Activated CD8-positive, alpha-beta memory T cell treated with anti-CD3 and anti-CD28 coated beads for 4 hours (primary cell): ENCODE measurements at places on chromosomes 6 and 20.
A peak's percentile ranks its signal among the peaks of the same experiment; 100 is the strongest.

DNA sequence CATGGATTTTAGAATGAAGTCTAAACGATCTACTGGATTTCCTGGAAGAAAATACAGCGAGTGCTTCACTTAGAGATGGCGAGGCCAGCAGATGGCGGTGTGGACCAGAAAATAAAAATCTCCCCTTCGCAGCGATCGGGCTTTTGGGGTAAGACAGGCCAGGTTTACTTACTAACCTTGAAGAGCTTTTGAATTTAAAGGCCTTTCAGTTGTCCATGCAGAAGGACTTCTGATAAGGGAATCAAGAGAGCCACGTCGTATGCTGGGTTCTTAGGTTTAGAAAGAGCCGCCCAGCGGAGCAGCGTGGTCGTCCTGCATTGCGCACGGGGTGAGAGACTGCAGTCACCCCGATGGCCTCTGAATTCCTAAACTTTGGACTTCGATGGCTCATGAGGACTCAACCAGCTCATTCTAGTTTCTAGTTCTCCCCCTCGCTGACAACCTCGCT, 125.2 kb upstream of the RALGAPA2 start:
- DNase-seq: no peak

GRCh38 chr6:156980948-156981347, 203.8 kb downstream of the ARID1B start:
- DNase-seq: no peak

DNA sequence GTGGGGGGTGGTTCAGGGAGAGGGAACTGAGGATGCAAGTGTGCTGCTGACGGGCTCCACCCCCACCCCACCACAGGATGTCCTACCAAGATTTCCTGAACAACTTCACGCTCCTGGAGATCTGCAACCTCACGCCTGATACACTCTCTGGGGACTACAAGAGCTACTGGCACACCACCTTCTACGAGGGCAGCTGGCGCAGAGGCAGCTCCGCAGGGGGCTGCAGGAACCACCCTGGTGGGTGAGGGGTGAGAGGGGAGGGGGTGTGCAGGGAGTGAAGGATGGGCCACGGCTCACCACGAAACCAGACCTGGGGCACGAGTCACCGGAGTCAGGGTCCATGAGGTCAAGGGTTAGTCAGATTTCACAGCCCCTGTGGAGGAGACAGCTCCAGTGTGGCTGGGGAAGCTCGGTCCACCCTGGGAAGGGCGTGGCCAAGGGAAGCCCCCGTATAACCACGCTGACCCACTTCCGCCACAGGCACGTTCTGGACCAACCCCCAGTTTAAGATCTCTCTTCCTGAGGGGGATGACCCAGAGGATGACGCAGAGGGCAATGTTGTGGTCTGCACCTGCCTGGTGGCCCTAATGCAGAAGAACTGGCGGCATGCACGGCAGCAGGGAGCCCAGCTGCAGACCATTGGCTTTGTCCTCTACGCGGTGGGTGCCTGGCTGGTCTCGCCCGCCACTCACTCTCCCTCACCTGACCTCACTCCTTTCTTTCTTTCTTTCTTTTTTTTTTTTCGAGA, 18.3 kb downstream of the CAPN11 start:
- DNase-seq: peak; percentile 8

GRCh38 chr6:11172501-11173327, 59.8 kb downstream of the NEDD9 start:
- DNase-seq: peak; percentile 61

GRCh38 chr6:163254341-163254835, 160.1 kb upstream of the QKI start:
- DNase-seq: no peak

DNA sequence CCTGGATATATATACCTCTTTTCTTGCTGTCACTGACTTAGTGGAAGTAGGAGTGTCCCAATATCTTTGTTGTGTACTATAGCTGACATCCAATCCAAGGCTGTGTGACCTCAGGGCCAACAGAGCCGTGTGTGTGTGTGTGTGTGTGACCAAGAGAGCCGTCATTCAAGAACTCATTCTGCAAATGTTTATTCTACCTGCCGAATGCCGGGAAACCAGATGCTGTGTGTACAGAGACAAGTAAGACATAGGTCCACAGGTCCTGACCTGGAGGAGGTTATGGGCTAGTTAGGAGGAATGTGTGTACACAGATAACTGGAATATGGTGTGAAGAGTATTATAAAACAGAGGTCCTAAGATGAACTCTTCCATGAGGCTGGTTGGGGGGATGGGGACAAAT, 190.0 kb downstream of the DHX35 start:
- no peak for DNase-seq

GRCh38 chr6:2848851-2849250, 7.2 kb upstream of the SERPINB1 start:
- peak; percentile 36 for DNase-seq

GRCh38 chr20:57381596-57382503, 9.3 kb upstream of the RBM38 start:
- peak; percentile 69 for DNase-seq

- no peak for DNase-seq
Measured at GRCh38 chr6:10343320-10343719, 71.6 kb downstream of the TFAP2A start.
